NCI-H1417 (cell line): ENCODE measurements at places on chromosomes 3 and 15.

DNA sequence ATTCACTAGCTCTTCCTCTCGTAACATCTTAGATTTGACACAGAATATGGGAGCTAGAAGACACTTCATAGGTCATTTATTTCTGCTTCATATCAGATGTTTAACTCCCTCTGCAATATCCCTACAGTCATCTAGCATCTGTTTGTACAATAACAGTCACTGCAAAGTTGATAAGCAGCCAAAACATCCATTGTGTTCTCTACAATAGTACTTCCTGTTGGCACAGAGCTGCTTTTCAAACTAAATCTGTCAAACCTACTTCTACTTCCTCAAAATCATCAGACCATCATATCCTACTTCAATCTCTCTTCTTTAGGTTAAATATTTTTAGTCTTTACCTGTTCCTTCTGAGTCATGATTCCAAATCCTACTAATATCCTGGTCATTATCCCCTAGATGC, 233.2 kb downstream of the FGF12 start:
- no peak for DNase-seq

- peak; percentile 14 for DNase-seq
Observed at GRCh38 chr15:65032801-65033537, 3.5 kb upstream of the MTFMT start.

DNA sequence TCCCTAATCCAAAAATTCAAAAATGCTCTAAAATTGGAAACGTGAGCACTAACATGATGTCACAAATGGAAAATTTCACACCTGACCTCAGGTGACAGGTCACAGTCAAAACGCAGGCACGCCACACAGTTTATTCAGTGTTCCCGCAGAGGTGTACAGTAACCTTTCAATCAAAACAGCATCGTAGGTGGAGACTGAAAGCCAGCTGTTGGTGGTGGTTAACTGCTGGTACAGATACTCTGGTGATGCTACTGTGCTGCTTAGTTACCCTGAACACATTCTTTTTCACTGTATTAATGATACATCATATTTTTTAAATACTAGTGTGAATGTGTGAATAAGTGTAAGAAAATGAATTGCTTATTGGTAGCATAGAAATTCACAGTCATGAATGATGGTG, 23.8 kb downstream of the RAB11A start:
- DNase-seq = no peak

DNA sequence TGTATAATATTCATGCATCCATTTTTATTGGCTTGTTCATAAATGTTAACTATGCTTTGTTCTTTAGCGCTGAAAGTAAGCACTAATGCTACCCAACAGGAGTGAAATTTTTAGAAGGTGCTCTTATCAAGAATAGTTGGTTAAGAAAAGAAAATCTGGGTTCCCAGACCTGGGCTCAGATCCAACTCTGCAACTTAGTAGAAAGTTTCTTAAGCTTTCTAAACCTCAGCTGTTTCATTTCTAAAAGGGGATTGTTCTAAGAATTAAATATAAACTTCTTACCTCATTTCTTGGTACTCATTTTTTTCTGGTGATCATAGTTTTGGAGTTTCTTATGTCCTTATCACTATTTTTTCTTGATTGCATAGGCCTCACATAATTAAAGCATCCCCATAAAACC, 12.1 kb downstream of the ARPP21 start:
- DNase-seq = no peak

GRCh38 chr15:39770748-39771689, 11.6 kb downstream of the FSIP1 start:
- no peak for DNase-seq

DNA sequence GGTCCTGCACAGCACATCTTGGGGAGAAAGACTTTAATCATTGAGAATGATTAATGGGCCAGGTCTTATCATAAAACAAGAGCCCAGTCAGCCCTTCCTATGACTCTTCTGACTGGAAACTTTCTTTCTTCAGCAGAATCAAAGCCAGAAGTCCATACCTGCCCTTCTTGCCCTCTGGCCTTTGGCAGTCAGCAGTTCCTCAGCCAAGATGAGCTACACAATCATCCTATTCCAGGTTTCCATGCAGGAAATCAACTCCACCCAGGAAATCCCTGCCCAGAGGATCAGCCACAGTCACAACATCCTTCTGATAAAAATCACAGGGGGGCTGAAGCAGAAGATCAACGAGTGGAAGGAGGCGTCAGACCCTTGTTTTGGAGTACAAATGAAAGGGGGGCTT, 26.9 kb downstream of the ZNF589 start:
- DNase-seq = no peak

- DNase-seq = no peak
Observed at GRCh38 chr3:31440878-31441277, 91.8 kb upstream of the STT3B start.

- no peak for DNase-seq
Observed at GRCh38 chr3:21260507-21260906, 490.5 kb downstream of the ZNF385D start.

GRCh38 chr3:159775372-159775961, 213.2 kb upstream of the IL12A start:
- DNase-seq = peak; percentile 72

DNA sequence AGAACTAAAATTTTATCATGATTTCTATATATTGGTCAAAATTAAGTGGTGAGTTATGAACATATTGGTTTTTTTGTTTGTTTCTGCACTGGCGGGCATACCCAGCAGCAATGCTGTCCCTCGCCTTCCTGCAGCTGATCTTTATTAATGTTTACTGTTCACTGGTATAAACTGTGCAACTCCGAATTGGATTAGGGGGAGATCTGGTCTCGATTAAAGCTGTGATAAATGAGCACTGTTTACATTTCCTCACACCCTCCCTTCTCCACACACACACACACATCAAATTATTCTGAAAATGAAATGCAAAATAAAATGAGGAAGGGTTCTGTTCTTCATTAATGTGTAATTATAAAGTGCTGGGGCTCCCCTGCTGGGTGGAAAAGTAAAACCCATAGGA, 48.5 kb upstream of the DAZL start:
- DNase-seq = no peak

- no peak for DNase-seq
Observed at GRCh38 chr15:38021259-38021658, 86.8 kb downstream of the TMCO5A start.

DNA sequence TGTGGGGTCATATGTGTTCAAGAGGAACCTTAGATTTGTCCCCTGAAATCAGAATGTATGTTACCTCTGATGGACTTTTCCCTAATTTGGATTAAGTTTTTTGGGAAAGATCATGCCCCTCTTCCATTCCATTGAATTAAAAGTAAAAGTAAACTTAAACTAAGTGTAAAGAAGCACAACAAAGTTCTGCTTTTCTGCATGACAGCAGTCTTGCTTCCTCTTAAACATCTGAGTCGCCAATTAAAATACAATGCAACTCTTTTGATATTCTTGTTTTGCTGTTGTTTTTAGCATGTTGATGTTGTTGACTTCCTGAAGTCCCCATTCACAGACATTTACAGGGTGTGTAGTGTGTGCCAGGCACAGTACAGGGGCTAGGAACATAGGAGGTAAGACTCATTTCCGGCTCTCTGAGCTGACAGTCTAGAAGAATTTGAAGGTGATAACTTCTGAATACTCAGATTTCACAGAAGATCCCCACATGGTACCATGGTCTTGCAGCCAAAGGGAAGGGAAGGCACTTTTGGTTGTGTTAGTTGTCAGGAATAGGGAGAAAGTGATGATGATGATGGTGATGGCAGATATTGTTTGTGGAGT, 45.0 kb downstream of the USP13 start:
- no peak for DNase-seq

DNA sequence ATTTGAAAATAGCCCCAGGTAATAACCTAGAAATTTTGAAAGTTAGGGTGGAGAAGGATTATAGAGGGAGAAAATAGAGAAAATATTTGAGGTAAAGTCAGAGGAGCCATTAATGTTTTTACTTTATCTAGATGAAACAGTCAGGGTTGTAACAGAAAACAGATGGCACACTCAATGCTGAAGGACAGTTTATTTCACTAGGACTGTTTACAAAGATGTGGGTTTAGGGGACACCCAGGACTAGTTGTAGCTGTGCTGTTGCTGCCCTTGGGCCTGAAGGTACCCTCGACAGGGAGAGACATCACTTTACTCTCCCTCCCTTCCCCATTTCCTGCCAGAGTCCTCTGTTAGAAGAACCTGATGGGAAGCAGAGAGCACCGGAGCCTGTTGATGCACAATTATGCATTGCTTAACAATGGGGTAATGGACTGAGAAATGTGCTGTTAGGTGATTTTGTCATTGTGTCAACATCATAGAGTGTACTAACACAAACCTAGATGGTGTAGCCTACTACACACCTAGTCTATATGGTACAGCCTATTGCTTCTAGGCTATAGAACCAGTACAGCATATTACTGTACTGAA, 103.8 kb downstream of the GALK2 start:
- no peak for DNase-seq

- DNase-seq = no peak
Observed at GRCh38 chr15:35167675-35168074, 82.6 kb upstream of the NANOGP8 start.

GRCh38 chr15:36110659-36110993, 468.8 kb upstream of the CDIN1 start:
- DNase-seq = no peak

- DNase-seq = no peak
Observed at GRCh38 chr15:29514926-29515325, 245.3 kb upstream of the NSMCE3 start.

DNA sequence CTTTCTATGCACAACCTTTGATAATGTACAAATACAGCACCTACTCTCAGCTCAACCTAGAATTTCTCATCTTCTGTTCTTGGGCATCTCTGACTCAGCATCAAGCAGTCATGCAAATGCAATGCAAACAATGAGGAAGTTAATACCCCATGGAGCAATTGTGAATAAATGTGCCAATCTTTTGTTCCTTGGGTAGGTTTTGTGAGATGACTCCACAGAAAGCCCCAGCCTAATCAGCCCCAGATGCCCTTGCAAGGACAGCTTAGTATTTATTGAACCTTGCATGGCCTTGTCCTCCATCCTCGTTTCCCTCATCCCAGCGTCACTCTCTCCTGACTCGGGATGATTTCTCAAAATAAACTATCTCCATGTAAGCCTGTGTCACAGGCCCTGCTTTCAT, 494.7 kb upstream of the NECTIN3 start:
- no peak for DNase-seq

DNA sequence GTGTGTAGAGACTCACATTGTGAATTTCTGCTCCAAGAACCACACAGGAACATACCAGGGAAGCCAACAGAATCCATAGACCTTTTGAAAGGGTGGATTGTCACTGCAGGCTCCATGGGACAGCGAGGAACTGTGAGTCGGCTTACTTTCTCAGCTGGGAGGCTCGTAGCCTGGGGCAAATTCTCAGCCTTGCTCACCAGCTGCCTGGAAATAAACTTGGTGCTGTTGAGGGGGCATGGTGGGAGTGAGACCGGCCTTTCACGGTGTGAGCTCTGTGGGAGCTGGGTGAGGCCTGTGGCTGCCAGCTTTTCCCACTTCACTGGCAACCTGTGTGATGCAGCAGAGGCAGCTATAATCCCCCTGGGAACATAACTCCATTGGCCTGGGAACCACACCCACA, 146.6 kb upstream of the P2RY1 start:
- DNase-seq = no peak

- no peak for DNase-seq
Observed at GRCh38 chr3:27542476-27542875, 58.3 kb upstream of the SLC4A7 start.

GRCh38 chr3:148600440-148600839, 97.3 kb upstream of the AGTR1 start:
- no peak for DNase-seq

- no peak for DNase-seq
Observed at GRCh38 chr3:165070682-165071081, 7.6 kb downstream of the SI start.
